Liver (tissue), 10 donors: ENCODE measurements at places on chromosomes 13 and 19.
A peak's percentile ranks its signal among the peaks of the same experiment; 100 is the strongest.

DNA sequence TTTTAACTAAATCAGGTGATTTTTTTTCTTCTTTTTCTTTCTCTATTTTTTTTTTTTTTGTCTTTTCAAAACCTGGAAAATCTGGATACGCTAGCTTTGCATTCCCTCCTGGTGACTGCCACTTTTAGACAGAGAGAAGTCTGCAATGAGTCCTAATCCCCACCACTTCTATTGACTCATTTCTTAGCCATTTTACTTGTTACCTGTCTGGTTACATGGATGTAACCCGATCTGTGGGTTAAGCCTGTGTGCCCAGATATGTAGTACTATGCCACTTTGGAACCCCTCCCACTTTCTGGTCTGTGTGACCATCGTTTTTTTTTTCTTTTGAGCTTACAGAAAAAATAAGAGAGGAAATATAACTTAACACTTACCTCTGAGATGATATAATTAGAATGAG lies 817.8 kb upstream of the PCDH9 start:
- DNase-seq, result no peak

- DNase-seq, result no peak
These were observed 33.3 kb upstream of the RANBP3 start for GRCh38 chr19:6011206-6011605.

GRCh38 chr13:48068952-48069351 lies 26.0 kb downstream of the MED4 start:
- DNase-seq, result no peak

GRCh38 chr19:28836421-28836820 lies 376.5 kb downstream of the UQCRFS1 start:
- DNase-seq, result no peak

DNA sequence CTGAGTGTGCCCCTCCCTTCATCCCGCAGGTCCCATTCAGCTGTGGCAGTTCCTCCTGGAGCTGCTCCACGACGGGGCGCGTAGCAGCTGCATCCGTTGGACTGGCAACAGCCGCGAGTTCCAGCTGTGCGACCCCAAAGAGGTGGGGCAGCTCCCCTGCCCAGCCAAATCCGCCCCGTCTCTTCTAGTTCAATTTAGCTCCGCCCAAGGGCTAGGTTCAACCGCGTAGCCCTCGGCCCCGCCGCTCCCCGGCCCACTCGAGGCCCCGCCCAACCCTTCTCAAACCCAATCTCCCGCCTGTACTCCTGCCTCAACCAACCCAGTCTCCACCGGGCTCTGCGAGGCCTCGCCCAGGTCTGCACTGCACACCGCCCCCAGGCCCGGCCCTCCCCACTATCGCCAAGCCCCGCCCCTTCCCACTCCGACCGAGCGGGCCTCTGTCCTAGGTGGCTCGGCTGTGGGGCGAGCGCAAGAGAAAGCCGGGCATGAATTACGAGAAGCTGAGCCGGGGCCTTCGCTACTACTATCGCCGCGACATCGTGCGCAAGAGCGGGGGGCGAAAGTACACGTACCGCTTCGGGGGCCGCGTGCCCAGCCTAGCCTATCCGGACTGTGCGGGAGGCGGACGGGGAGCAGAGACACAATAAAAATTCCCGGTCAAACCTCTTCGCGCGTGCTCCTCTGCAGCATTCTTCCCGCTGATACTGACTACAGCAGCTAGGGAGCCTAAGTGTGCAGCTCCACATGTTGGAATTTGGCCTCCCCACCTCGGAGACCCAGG lies 2.9 kb downstream of the ETV2 start:
- peak; percentile 94 for DNase-seq

- DNase-seq, result no peak
These were observed 3.9 kb downstream of the SIAH3 start for GRCh38 chr13:45847554-45848224.

- no peak for DNase-seq
These were observed 33.6 kb upstream of the EPHX3 start for GRCh38 chr19:15265850-15266248.

DNA sequence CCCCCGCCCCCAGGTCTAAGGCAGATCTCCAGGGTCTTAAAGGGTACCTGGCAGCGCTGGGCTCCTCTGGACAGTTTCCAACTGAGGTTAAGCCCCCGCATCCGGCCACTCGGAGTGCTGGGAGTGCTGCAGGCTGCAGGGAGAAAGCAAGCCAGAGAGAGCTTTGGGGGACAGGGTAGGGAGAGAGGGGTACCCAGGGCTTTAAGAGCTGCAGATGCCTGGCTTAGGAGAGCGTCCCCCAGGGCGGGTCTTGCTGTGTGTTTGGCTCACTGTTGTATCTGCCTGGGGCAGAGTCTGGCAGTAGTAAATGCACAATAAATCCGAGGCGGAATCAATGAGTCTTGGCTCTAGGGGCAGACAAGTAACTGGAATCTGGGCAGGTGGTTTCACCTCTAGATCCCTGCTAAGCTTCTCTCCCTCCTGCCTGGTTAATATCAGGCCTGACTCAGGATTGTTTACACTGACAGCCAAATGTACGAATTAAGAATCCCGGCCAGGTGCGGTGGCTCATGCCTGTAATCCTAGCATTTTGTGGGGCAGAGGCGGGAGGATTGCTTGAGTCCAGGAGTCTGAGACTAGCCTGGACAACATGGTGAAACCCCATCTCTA lies 798 bp upstream of the COX6B2 start:
- DNase-seq, result no peak

DNA sequence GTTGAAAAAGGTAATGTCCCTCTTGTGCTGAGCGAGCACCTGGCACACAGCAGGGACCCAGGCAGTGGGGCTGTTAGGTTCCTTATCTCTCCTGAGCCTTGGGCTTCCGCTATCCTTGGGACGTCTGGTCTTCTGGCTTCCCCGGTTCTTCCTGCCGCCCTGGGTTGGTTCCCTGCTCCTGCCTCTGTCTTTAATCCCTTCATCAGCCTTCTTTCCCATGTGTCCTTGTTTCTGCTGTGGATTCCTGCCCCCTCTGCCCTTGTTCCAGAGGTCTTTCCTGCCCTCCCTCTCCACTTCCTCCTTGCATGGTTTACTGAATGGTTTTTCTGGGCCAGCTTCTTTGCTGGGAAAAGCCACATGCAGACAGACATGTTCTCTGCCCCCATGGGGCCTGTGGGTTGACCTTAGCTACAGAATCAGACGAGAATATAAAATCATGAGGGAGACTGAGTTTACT lies 2.6 kb downstream of the EPN1 start:
- no peak for DNase-seq

DNA sequence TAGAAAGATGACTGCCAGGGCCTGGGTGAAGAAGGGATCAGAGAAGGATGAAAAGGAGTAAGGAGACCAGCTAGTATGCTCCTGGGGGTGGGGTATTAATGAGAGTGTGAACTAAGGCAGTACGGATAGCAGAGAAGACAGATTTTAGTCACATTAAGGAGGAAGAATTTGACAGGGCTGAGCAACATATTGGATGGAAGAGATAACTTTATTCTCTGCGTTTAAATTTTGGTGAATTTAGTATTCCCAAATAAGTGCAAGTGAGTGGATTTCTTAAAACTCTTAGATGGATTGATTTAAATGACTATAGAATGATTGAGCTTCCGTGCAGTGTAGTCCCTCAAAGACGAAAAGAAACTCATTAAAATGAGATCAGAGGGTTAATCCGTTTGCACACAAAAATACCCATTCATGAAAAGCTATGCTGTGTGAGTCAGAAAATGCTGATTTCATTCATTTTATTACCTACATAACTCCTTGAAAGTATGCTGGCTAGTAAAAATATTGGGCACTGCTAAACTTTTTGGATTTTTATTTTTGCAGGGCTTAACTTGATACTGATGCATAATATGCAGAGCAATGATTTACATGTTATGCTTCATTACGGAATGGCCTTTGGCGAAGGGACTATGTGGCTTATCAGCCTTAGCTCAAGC lies 54.1 kb downstream of the WDFY2 start:
- no peak for DNase-seq

GRCh38 chr19:12937093-12937926 lies 1.1 kb upstream of the CALR start:
- no peak for DNase-seq

GRCh38 chr13:82847595-82847994 lies 1034.7 kb downstream of the SLITRK1 start:
- DNase-seq, result no peak

DNA sequence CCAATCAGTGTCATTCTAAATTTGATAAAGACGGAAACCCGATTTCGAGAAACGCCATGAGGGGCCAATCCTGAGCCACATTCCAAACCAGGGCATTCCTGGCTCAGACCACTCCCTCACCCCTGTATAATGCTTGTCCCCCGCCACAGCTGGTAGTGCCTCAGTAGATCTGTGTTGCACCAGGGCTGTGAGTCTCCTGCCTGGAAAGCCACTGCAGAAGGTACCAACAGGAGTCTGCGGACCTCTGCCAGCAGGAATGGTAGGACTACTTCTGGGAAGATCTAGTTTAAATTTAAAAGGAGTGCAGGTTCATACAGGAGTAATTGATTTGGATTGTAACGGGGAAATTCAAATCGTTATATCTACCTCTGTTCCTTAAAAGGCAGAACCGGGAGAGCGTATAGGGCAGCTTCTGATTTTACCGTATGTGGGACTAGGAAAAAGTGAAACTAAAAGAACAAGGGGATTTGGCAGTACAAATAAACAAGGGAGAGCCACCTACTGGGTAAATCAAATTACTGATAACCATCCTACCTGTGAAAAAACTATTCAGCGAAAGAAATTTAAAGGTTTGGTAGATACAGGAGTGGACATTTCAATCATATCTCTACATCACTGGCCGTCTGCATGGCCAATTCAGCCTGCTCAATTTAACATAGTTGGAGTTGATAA lies 20.8 kb upstream of the ZNF266 start:
- DNase-seq, result no peak

- DNase-seq, result no peak
These were observed 399 bp upstream of the SPTBN4 start for GRCh38 chr19:40466219-40466984.

GRCh38 chr19:51398096-51398704 lies 7.8 kb upstream of the C19orf84 start:
- no peak for DNase-seq

GRCh38 chr19:8877854-8878705 lies 45.9 kb downstream of the MBD3L1 start:
- no peak for DNase-seq

DNA sequence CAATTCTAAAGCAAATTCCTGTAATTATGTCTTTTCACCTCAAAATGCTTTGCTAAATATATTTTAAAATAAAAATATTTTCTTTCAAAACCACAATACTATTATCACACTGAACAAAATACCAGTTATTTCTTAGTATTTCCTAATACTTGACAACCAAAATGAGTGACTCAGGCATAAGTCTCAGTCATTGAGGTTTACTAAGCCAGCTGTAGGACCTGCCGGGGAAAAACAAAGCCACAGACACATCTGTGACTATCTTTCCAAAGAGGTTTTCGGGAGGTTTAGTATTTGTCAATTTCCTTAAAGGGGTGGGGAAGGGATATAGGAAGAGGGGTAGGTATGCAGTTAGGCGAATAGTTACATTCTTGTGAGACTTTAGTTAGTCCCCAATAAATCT lies 3.2 kb upstream of the ZNF235 start:
- DNase-seq, result no peak

GRCh38 chr13:52012512-52012836 lies 276 bp downstream of the ALG11 start:
- DNase-seq, result no peak

GRCh38 chr13:114128624-114129522 lies 3.5 kb downstream of the RASA3 start:
- no peak for DNase-seq

GRCh38 chr19:55132453-55133129 lies 15.2 kb upstream of the PPP1R12C start:
- no peak for DNase-seq

DNA sequence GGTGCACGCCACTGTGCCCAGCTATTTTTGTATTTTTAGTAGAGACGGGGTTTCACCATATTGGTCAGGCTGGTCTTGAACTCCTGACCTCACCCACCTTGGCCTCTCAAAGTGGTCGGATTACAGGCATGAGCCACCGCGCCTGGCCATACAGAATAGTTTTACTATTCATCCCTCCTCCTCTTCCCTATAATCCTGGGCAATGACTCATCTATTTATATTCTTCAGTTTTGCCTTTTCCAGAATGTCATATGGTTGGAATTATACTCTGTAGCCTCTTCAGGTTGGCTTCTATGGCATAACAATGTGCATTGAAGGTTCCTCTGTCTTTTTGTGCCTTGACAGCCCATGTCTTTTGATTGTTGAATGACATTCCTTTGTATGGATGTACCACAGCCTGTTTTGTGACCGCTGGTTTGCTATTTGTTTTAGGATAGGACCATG lies 22.2 kb upstream of the LRP3 start:
- no peak for DNase-seq

DNA sequence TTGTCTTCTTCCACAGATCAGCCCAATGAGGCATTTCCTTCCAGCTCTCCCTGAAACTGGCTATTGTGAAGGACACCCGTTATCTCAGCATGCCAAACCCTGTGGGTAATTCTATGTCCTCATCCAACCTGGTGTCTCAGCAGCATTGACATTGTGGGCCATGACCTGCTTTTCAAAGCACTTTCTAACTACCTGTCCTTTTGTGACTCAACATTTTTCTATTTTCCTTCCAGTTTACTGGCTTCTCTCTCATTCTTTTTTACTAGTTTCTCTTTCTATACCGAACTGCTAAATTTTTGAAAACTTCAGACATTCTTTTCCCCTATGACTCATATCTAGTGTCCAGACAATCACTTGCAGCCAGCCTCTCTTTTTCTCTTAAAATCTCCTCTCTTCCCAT lies 136.4 kb upstream of the HTR2A start:
- no peak for DNase-seq

DNA sequence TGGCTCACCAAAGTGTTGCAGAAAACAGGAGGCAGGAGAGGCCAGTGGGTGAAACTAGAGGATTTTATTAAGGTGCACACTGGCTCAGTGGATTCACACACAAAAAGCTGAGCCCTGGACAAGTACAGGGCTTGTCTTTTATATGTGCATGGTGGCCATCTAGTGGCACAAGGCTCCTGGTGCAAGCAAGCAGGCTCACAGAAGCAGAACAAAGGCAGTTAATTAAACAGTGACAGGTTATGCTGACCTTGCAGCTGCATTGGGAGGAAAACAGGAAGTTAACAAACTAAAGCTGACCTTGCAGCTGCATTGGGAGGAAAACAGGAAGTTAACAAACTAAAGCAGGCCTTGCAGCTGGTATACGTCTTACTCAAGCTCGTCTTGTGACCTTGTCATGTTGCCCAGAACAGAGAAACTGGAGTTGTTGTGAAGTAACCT lies 65.3 kb upstream of the ZNF681 start:
- DNase-seq, result no peak

DNA sequence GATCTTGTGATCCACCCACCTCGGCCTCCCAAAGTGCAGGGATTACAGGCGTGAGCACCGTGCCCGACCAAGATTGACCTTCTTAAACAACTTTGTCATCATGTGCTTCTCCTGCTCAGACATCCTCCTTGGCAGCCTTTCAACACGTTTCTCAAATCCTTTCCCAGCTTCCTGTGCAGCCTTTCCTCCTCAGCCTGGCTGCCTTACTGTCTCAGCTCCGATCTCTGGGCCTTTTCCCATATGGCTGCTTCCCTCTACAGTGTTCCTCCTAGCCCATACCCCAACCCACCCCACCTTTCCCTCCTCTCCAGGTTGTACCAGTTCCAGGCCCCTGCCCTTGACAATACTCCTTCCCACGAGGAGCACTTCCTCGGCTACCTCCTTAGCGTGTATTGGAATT lies 7.2 kb downstream of the PHF11 start:
- DNase-seq, result no peak
